Activated CD4-positive, alpha-beta T cell treated with anti-CD3 and anti-CD28 coated beads, Interleukin-2, amount 50 U/mL, for 48 hours (primary cell): ENCODE measurements at places on chromosomes 5 and 9.

- no peak for DNase-seq
These were observed 227.3 kb upstream of the TBCA start for GRCh38 chr5:78003450-78003849.

DNA sequence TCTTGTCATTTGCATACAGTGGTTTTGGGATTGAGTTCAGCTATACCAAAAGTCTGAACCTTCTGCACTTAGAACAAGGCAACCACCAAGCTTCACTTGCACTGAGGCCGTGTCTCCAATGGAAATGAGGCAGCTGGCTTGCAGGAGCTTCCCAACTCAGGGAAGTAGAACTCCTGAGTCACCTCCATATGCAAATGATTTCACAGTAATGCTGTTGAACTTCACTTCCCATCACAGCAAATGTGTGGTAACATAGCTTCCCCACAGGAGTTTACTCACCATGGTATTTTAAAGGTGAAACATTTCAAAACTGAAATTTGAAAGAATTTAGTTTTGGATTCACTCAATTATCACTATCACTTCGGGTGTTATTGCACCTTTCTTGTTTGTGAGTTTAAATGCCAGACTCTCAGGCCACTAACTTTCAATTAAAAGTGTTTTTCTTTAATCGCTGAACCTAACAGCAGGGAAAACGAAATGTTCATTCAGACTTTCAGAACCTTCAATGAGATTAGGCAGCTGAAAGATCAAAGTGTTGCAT, 9.0 kb downstream of the CD274 start:
- DNase-seq: no peak

- no peak for DNase-seq
These were observed 36.7 kb upstream of the ORM1 start for GRCh38 chr9:114286146-114286679.

DNA sequence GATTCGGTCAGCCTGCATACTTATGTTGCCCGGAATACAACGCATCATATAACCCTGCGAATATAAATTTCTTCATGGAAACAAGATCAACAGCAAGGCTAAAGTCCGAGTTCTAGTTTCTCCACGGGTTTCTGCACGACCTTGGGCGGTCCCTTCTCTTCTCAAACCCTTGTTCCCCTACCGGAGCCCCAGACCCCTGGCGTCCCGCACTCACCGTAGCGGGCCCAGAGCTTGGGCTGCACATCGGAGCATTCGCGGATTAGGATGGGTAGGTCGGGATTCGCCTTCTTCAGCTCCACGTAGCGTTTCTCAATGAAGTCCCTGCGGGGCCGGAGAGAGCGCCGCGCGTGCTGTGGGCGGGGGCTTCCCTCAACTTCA, 399 bp downstream of the NDUFA2 start:
- DNase-seq: no peak

- DNase-seq: no peak
These were observed 211.0 kb downstream of the CEMIP2 start for GRCh38 chr9:71557310-71557709.

- peak; percentile 44 for DNase-seq
These were observed 554 bp downstream of the JAK2 start for GRCh38 chr9:4985386-4986266.
